ENCODE measurements at places on chromosomes 16 and 17.

- no peak for DNase-seq
Measured at GRCh38 chr16:4928227-4928626, 8.7 kb downstream of the PPL start.

DNA sequence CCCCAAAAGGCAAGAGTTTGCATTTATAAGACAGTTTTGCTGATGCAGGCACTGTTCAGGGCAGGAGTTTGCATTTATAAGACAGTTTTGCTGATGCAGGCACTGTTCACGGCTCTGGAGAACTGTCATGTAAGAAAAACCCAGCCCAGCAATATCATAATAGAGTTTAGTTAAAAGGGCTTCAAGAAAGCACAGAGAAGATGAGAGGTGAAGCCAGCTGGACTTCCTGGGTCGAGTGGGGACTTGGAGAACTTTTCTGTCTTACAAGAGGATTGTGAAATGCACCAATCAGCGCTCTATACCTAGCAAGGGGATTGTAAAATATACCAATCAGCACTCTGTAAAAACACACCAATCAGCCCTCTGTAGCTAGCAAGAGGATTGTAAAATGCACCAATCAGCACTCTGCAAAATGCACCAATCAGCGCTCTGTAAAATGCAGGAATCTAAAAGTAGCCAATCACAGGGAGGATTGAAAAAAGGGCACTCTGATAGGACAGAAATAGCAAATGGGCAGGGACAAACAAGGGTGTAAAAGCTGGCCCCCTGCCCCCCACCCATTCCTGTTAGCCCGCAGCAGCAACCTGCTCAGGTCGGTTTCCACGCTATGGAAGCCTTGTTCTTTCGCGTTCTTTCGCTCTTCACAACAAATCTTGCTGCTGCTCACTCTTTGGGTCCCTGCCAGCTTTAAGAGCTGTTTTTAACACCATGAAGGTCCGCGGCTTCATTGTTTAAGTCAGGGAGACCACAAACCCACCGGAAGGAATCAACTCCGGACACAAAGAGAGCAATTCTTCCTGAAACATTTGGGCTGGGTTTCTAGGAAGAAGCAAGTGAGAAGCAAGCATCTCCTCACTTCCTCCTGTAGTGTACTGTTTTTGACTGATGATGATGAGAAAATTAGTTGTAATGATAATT lies 1.8 kb upstream of the CBX1 start:
- DNase-seq = no peak

GRCh38 chr16:3754772-3755171 lies 37.4 kb upstream of the TRAP1 start:
- DNase-seq = no peak

DNA sequence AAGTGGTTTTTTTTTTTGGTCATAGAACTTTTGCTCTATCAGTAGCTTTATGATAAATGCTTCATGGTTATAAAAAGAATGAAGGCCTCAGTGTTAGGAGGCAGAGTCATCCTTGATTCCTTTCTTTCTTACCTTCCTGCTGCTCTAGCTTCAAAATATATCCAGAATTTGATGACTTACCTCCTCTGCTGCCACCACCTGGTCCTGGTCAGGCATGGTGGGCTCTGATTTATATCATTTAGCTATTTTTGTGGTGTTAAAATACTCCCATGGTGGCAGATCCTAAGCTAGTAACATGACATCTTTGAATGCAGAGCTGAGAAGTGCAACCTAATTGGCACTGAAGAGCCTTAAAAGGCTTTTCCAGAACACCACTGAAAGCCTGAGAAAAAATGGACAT lies 508.8 kb upstream of the CDH8 start:
- DNase-seq = no peak

DNA sequence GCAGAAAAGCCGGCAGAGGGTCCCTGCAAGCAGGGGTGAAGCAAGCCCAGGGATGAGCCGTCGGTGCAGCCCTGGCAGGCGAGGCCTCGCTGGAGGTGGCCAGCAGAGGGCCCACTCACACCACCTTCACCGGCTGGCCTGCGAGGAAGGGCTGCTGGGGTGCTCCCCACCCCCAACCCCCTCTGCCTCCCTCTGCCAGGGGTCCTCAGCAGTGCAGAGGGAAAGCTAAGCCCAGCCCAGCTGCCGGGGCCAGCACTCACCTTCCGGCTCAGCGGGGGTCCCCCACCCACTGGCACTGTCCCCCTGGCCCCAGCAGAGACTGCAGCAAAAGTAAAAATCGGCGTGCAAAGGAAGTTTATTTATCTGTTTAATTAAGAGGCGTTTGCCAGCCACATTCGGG lies 113.4 kb downstream of the ENGASE start:
- DNase-seq = no peak

DNA sequence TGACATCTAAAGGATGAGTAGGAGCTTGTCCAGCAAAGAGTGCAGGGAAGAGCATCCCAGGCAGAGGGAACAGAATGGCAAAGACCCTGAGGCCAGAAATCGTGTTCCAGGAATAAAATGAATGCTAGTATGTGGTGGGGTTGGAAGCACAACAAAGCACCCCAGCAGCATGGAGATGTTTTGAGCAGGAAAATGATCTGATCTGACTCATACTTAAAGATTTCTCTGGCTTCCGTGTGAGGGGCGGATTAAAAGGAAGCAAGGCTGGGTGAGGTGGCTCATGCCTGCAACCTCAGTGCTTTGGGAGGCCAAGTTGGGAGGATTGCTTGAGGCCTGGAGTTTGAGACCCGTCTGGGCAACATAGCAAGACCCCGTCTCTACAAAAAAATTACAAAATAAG lies 2.3 kb downstream of the SLC5A11 start:
- no peak for DNase-seq

DNA sequence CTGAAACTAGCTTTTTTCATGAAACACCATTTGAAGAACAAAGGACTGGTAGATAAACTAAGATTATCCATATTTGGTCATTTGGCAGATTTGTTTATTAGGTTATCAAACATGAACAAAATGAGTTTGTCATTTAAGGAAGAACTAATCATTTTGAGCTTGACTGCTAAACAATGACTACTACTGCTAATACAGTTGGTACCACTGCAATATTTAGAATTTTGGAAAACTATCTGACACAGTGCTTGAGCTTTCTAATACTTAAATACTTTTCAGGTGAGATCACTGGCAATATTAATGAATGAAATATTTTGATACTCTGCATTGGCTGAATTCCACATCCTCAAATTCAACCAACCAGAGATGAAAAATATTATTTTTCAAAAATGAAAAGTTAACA lies 47.2 kb downstream of the MED13 start:
- no peak for DNase-seq

GRCh38 chr17:73707358-73707757 lies 63.1 kb upstream of the SDK2 start:
- no peak for DNase-seq

All from stimulated activated CD8-positive, alpha-beta memory T cell treated with anti-CD3 and anti-CD28 coated beads, Interleukin-2, amount 100 ng/mL, for 1 hour (primary cell).